ENCODE measurements at places on chromosomes 3 and 15.

GRCh38 chr3:29092348-29092747 is 188.5 kb upstream of the RBMS3 start:
- no peak for DNase-seq

GRCh38 chr3:76912841-76913383 is 127.0 kb upstream of the ROBO2 start:
- DNase-seq = no peak

DNA sequence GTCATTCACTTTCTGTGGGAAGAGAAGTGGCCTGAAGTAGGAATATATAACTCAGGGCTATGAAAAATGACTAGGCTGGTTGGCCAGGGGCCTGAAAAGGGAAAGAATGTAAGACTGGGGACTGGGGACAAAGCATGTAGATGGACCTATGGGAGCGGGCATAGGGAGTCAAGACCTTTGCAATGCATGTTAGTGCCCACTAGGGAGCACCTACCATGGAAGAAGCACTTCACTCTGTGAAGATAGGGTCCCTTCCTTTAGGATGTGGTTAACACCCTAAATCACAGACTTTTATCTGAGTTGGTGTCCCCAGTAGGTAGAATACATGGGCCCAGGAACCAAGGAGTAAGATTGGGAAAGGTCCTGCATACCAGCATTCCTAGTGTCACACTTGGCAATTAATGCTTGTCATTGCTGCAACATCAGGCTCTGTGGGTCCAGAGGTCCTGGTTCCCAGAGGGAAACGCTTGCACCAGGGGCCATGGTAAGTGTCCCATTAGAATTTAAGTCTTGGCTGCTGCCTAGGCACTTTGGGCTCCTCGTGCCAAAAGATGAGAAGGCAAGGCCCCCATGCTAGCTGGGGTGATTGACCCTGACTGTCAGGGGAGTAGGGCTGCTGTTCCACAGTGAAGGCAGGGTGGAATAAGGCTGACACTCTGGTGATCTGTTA is 79.6 kb downstream of the CRYGS start:
- no peak for DNase-seq

DNA sequence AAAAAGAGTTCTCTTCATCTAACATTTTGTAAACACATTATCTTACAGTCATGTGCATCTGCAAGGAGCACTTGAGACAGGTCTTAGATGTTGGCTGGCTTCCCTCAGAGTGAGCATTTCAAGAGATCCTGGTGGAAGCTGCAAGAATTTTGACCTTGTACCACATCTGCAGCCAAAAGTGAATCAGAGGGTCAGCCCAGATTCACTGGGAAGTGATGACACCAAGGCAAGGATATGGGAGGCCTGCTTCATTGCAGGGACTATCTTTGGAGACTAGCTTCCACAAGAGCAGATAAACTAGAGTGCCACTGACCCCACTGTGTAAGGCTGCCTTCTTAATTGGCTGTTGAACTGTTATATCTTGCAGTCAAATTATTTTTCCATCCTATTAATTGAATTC is 21.3 kb upstream of the GADL1 start:
- no peak for DNase-seq

- DNase-seq = no peak
Observed at GRCh38 chr15:30042556-30042955, 40.2 kb upstream of the GOLGA8J start.

DNA sequence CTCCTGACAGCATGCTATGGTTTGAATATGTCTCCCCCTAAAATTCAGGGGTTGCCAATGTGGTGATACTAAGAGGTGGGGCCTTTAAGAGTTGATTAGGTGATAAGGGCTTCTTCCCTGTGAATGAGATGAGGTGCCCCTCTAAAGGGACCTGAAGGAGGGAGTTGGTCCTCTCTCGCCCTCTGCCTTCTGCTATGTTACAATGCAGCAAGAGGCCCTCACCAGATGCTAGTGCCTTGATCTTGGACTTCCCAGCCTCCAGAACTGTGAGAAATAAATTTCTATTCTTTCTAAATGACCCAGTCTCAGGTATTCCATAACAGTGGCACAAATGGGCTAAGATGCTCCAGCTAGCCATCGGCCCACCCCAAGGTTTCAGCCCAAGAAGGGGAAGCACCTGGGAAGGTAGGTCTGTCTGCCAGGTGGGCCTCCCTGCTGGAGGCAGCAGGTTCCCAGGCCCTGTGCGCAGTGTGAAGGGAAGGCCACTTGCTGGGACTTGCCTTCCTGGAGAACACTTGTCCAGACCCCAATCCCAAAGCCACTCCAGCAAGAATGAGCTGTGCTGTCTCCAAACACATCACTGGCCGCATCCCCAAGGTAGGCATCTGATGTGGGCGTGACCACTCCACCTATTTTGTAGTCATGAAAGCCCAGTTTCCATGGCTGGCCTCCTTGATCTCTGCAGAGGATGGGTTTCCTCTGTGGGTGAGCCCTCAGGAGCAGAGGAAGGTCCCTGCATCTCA is 9.0 kb downstream of the TGM4 start:
- DNase-seq = no peak

- no peak for DNase-seq
Observed at GRCh38 chr3:37492468-37492867, 318.1 kb upstream of the LRRFIP2 start.

DNA sequence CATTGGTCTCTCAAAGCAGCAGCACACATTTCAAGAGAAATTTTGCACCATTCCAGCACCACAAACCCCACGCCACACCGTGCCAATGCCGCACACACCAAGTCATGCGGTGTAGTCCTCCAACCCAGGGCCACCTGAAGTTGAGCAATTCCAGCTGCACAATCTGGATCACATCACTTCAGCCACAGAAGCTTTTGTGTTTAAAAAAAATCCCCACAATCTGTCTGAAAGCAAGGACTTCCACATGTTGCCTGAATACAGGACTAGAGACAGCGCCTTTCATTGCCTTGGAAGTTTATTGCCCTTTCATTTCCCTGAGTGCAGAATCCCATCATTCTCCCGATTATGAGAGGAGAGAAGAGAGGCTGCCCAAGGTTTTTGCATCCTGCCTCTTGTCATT is 175.6 kb upstream of the BCL6 start:
- DNase-seq = no peak

DNA sequence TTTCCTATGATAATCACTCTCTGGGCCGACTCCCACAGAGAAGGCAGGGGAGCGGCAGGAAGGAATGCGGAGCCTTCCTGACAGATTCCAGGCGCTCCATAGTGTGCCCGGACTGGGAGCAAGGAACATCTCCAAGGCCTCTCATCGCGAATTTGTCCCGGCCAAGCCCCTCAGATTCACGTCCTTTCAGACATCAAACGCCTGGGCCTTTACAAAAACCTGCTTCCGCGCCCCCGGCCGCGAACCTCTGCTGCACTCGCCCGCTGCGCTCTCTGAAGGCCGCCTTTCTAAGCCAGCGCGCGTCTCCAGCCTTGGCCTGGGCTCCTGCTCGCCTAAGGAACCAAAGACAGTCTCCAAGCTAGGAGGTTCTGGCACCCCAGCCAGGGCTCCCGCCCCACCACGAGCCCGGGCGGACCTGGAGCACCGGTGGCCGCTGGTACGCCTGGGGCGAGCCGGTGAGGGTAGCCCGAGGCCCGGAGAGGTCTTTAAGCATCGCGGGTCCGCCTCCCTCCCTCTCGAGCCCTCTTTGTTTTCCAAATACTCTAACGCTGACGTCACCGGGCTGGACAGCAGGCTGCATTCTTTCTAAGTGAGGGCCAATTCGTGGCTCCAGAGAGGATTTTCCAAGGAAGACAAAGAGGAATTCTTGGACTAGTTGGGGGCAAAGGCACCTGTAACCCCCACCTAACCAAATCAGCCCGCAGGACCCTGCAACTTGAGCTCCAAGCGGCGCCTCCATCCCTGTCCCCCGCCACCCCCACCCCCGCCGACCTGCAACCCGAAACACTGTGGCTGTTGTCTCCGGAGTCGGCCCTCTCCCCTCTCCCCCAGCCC is 759 bp downstream of the AMOTL2 start:
- DNase-seq = peak; percentile 41

GRCh38 chr15:39593071-39593655 is 12.3 kb downstream of the THBS1 start:
- no peak for DNase-seq

- DNase-seq = no peak
Observed at GRCh38 chr3:190012784-190013183, 107.9 kb downstream of the P3H2 start.

DNA sequence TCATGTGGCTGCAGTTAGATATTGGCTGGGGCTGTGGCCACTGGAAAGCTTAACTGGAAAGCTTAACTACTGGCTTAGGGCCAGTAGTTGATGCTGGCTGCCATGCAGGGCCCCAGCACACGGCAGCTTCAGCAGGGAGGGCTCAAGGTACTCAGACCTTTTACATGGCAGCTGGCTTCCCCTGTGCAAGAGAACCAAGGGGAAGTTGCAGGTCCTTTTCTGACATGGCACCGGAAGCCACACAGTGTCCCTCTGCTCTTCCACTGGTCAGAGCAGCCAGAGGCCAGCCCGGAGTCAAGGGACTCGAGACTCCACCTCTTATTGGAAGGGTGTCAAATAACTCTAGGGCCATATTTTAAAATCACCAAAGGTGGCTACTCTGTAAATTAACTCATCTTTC is 24.5 kb downstream of the CCR9 start:
- no peak for DNase-seq

GRCh38 chr15:50137330-50137761 is 18.3 kb upstream of the ATP8B4 start:
- DNase-seq = no peak

DNA sequence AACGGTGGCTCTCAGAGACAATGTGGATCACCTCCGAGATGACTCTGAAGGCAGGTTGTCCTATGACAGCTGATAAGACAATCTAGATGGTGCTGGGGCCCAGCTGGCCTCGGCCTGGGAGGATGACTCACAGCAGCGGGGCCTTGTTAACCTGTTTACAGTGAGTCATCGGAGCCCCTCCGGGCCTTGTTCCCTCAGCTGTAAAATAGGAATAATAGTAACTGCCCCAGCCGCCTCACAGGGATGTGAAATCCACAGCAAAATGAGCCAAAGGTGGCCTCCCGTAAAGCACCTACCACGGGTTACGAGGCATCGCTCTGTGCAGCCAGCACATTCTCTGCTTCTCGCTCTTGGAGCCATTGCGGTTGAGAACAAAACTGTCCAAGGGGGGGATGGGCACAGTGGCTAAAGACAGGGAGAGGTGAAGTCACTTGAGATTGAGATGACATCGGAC is 88.6 kb upstream of the RASGRF1 start:
- no peak for DNase-seq

DNA sequence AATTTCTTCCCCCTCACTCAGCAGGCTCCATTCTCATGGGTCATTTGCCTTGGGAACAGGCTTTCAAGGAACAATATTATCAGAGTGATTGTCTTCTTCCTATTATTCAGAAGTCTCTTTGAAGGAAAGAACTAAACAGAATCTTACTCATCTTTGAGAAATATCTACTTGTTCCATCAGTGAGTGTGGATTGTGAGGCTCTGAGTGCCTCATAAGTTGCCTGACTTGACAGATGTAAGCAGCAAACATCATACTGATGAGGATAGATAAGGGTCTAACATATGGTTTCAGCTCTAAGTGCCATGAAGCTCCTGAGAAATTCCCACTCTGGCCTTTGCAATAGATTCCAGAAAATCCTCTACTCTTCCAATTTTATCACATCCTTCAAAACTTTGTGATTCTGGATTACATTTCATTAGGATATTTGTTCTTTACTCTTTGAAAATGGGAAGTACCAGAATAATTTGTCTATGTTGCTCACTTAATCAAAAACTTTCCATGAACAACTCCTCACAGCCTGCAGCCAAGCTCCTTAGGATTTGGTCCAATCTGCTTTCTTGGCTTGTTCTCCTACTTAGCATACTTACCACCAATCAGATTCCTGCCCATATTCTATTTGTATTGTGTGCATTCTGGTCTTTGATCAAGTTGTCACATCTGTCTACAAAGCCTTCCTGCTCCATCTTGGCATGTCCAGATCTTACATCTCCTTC is 120.1 kb downstream of the RPL22L1 start:
- DNase-seq = no peak

DNA sequence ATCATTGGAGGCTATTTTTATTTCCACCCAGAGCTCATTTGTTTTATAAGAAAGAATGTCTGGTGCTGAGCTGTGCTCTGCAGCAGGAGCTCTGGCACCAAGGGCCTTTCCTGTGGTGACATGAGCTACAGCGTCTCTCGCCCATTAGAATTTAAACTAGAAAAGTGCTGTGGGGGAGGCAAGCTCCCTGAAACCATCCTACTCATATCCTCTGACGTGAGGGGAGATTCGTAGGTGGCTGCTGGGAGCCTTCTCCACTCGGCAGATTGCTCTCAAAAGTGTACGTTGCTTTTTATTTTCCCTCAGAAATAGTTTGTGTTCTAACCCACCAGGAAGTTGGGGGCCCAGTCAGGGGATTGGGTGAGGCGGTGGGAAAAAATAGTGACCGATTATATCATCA is 76.3 kb upstream of the ARHGEF3 start:
- no peak for DNase-seq

DNA sequence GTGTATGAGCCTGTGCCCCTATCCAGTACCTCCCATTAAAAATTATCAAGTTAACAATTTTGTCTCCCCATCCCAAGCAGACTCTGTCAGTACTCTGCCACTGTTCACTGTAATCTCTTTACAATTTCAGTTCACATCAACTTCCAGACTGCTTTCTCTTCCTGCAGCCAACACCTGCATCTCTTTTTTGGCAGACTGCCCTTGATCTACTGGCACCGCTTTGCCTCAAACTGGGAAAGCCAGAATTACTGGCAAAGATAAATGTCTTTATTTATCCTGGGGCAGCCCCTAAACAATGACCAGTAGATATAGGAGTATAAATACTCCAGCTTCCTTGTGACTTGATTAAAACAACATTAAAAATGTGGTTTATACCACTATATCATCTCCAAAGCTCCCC is 494.1 kb downstream of the ZNF385D start:
- no peak for DNase-seq

- DNase-seq = no peak
Observed at GRCh38 chr15:83092309-83092976, 15.0 kb upstream of the TM6SF1 start.

GRCh38 chr3:143237077-143237627 is 117.6 kb downstream of the CHST2 start:
- DNase-seq = no peak

DNA sequence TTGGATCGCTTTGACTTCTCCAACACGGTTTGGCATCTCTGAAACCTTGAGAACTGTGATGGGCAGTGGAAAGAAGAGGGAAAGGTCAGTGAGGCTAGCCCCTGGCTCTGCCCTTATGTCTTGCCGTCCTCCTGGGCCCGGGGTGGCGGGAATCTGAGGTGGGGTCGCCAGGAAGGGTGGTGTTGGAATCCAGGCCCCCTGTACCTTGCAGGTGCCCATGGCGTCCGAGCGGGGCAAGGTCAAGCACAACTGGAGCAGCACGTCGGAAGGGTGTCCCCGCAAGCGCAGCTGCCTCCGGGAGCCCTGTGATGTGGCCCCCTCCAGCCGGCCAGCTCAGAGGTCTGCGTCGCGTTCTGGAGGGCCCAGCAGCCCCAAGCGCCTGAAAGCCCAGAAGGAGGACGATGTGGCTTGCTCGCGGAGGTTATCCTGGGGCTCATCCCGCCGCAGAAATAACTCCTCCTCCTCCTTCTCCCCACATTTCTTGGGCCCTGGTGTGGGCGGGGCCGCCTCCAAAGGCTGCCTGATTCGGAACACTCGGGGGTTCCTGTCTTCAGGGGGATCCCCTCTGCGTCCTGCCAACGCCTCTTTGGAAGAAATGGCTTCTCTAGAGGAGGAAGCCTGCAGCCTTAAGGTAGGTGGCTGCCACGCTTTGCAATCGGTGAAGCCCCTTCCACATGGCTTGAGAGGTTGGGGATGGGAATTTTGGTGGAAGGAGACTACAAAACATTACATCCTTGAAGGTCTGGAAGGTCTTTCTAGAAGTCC is 907 bp downstream of the TATDN2 start:
- DNase-seq = no peak

Data from omental fat pad (tissue), 4 donors.